ENCODE measurements at places on chromosomes 11 and 22. TPM values are rescaled to one million over a fixed set of nuclear protein-coding genes. Genes with fewer than 3 reads are reported as not detected.

The CRYBB3 gene
- not detected for total RNA-seq

The EXT2 gene
- 120 TPM for total RNA-seq

The DCHS1 gene
- total RNA-seq: 58.5 TPM

The SCGB1A1 gene
- total RNA-seq: not detected

The NAGA gene
- total RNA-seq: 32.9 TPM

The POU2AF2 gene
- total RNA-seq: not detected

The SELENOH gene
- total RNA-seq: 99.4 TPM

The CATSPERZ gene
- 0.38 TPM for total RNA-seq

The OR51I1 gene
- not detected for total RNA-seq

All from vein endothelial cell (primary cell).